ENCODE measurements at places on chromosomes 12 and 14.
A peak's percentile ranks its signal among the peaks of the same experiment; 100 is the strongest.

- H3K27ac ChIP-seq: no peak overlapping the region
- no peaks in the 10 kb centered on the region for H3K27me3 ChIP-seq
- no peaks in the 10 kb centered on the region for H3K4me1 ChIP-seq
Observed at GRCh38 chr12:73731658-73732057, 806.0 kb upstream of the ATXN7L3B start.

GRCh38 chr12:5059358-5059757 lies 15.7 kb downstream of the KCNA5 start:
- H3K36me3 ChIP-seq: no peaks in the 10 kb centered on the region
- no peak for DNase-seq
- no peak overlapping the region for H3K27ac ChIP-seq
- H3K4me3 ChIP-seq: no peak overlapping the region
- no peaks in the 10 kb centered on the region for H3K4me1 ChIP-seq

DNA sequence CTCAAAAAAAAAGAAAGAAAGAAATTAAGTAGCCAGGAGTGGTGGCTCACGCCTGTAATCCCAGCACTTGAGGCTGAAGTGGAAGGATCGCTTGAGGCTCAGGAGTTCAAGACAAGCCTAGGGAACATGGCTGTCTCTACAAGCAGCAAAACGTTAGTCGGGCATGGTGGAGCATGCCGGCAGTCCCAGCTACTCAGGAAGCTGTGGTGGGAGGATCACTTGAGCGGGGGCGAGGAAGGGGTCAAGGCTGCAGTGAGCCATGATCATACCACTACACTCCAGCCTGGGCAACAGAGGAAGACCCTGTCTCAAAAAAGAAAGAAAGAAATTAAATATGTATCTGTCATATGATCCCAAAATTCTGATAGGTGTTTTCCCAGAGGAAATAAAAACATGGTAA lies 5.3 kb downstream of the RAD52 start:
- peaks cover 40% of the 10 kb centered on the region for H3K36me3 ChIP-seq
- H3K4me1 ChIP-seq: peaks cover 35% of the 10 kb centered on the region
- no peaks in the 10 kb centered on the region for H3K27me3 ChIP-seq
- H3K4me3 ChIP-seq: no peak overlapping the region
- DNase-seq: no peak
- peak overlapping the region; percentile 41 for H3K27ac ChIP-seq

- no peak overlapping the region for H3K27ac ChIP-seq
- no peaks in the 10 kb centered on the region for H3K27me3 ChIP-seq
- H3K4me1 ChIP-seq: no peaks in the 10 kb centered on the region
- H3K36me3 ChIP-seq: peaks cover 18% of the 10 kb centered on the region
- DNase-seq: no peak
Observed at GRCh38 chr14:72961579-72962335, 35.5 kb downstream of the DCAF4 start.

- no peaks in the 10 kb centered on the region for H3K27me3 ChIP-seq
- H3K27ac ChIP-seq: peak overlapping the region; percentile 91
- DNase-seq: no peak
Observed at GRCh38 chr14:23556700-23557440, 799 bp downstream of the THTPA start.

DNA sequence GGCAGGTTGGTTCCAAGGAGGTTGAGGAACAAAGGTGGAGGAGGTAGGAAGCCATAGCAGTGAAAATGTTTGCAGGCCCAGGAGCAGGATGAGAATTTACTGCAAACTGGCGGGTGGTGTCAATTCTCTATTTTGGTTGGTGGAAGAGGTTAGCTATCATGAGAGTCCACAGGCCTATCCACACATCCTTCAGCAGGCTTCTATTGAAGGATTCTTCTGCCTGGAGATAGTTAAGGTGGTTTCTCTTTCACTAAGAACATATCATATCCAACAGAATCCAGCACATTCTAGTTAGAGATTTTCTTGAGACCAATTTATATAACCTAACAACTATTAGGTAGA lies 68.9 kb upstream of the DYRK2 start:
- peak overlapping the region; percentile 82 for H3K27ac ChIP-seq
- no peaks in the 10 kb centered on the region for H3K27me3 ChIP-seq
- H3K4me3 ChIP-seq: peak overlapping the region; percentile 55
- DNase-seq: no peak
- peaks cover 58% of the 10 kb centered on the region for H3K4me1 ChIP-seq

DNA sequence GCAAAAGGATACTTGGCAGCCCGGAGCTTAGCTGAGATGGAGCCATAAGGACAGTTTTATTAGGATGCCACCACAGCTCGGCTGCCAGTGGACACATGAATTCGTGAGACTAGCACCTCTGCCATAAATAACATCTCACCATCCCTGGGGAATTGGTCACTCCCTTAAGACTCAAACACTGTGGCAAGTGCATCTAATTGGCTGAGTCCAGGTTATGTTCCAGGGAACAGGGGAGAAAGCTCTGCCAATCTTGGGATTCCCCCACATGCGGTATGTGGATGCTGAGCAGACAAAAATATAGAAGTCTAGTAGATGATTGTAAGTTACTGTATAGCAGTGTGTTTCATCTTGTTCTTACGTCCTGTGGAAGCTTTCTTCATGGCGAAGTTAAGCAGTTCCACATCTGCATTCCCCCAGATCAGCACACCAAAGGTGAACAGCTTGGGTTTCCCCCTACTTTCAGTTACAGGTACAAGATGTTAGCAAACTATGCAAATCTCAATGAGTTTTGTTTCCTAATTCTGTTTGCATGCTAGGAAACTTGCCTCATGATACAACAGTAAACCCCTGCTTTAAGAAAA lies 131.1 kb downstream of the ETV6 start:
- H3K27me3 ChIP-seq: no peaks in the 10 kb centered on the region
- H3K4me1 ChIP-seq: peaks cover 18% of the 10 kb centered on the region
- no peak overlapping the region for H3K27ac ChIP-seq
- DNase-seq: no peak
- H3K36me3 ChIP-seq: peaks cover 6% of the 10 kb centered on the region
- H3K4me3 ChIP-seq: no peak overlapping the region

- H3K4me1 ChIP-seq: peaks cover 1% of the 10 kb centered on the region
- DNase-seq: no peak
- peaks cover 6% of the 10 kb centered on the region for H3K36me3 ChIP-seq
- no peak overlapping the region for H3K4me3 ChIP-seq
- H3K27ac ChIP-seq: no peak overlapping the region
- H3K27me3 ChIP-seq: no peaks in the 10 kb centered on the region
Observed at GRCh38 chr12:88132392-88132791, 9.5 kb downstream of the CEP290 start.

- H3K4me1 ChIP-seq: no peaks in the 10 kb centered on the region
- no peak for DNase-seq
- no peak overlapping the region for H3K4me3 ChIP-seq
- H3K36me3 ChIP-seq: peaks cover 2% of the 10 kb centered on the region
- no peak overlapping the region for H3K27ac ChIP-seq
- H3K27me3 ChIP-seq: peaks cover 65% of the 10 kb centered on the region
Observed at GRCh38 chr12:2482938-2483660, 311.7 kb upstream of the FKBP4 start.

DNA sequence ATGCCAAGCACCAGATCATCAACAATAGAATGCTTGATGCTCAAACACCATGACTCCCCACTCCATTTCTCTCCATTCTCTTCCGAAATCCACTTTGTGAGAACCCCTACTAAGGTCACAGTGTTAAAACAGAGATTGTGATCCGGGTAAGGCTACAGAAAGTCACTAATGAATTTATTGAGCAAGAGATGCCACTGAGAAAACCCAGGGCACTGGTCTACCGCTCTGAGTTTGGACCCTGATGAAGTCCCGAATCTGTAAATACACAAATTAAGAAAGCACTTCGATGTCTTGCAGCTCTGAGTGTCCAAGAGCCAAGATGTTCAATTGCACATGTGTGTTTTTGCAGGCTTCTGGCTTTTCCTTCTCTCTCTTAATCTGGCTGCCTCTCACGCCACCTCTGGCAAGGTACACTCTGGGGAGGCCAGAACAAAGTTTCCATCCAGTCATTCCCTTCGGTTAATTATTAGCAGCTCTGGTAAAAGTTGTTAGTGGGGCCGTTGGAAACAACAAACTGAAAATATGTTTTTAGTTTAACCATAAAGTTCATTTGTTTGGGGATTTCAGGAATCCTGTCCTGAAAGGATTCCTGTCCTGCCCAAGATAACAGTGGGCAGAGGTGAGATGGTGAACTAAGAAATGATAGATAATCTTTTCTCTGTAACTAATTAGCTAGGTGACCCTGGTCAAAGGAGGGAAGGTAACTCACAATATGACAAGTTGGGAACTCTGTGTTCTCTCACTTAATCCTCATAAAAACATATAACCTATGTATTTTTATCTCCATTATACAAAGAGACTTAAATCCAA lies 75.4 kb downstream of the BTG1 start:
- H3K27ac ChIP-seq: no peak overlapping the region
- DNase-seq: no peak
- H3K4me3 ChIP-seq: no peak overlapping the region
- H3K36me3 ChIP-seq: peaks cover 7% of the 10 kb centered on the region

GRCh38 chr12:57497223-57498131 lies 9.6 kb downstream of the MARS1 start:
- H3K27me3 ChIP-seq: no peaks in the 10 kb centered on the region
- no peak for DNase-seq
- no peak overlapping the region for H3K4me3 ChIP-seq
- peaks cover 10% of the 10 kb centered on the region for H3K4me1 ChIP-seq

DNA sequence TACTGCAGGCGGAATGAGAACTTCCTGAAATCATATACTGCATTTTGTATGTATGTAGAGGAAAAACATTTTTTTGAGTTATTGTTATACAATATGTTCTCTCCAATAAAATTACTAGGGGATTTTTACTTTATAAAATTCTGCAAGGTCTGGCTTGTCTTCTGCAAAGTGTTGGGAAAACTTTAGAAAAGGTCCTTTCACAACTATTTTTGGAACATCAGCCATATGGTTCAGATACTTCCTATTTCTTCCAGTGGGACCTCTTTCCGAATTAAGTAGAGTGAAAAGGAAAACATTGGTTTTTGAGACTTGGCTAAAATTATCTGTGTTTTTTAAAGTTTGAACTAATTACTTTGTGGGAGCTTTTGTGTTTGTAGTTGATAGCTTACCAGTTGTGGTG lies 52.7 kb downstream of the DAAM1 start:
- DNase-seq: no peak
- peaks cover 2% of the 10 kb centered on the region for H3K36me3 ChIP-seq
- H3K4me1 ChIP-seq: peaks cover 8% of the 10 kb centered on the region
- H3K27me3 ChIP-seq: no peaks in the 10 kb centered on the region

DNA sequence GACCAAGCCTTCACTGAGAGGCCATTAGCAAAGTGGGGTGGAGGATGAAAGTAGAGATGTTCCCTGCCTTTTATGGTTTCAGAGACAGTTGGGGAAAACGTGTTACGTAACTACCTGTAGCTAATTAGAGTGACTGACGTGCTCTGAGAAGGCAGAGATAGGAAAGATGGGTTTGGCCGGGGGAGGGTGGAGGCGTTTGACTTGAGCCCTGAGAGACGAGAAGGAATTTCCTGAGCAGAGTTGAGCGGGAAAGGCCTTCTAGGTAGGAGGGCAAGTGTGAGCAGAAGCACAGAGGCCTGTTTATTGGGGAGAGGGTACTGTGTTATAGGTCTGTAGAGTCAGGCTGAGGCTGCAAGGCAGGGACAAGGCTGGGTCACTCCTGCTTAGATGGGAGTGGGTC lies 8.6 kb downstream of the TUNAR start:
- H3K36me3 ChIP-seq: no peaks in the 10 kb centered on the region
- H3K27me3 ChIP-seq: peaks cover 45% of the 10 kb centered on the region
- DNase-seq: no peak
- no peaks in the 10 kb centered on the region for H3K4me1 ChIP-seq
- H3K27ac ChIP-seq: no peak overlapping the region

DNA sequence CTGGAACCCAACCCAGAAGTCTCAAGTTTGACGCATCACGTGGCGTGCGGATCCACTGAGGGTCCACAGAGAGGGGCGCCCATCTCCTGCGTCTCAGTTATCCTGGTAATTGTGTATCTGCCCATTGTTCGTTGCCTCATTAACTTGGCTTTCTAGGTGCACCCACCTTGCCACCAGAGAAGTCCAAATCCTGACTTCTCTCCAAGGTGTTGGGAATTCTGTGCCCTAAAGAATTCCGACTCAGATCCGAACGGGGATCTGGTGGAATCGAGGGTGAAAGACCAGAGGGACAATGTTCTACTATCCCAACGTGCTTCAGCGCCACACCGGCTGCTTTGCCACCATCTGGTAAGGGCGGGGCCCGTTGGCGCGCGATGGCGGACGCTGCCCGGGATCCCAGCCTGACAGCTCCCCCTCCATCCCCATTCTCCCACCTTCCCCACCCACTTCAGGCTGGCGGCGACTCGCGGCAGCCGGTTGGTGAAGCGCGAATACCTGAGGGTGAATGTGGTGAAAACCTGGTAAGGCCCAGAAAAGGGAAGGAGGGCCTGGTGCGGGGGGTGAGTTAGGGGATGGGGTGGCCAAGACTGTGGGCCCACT lies 481 bp downstream of the REC8 start:
- H3K36me3 ChIP-seq: peaks cover 33% of the 10 kb centered on the region
- H3K27ac ChIP-seq: peak overlapping the region; percentile 90
- DNase-seq: no peak
- H3K4me3 ChIP-seq: peak overlapping the region; percentile 90

- H3K4me1 ChIP-seq: peaks cover 4% of the 10 kb centered on the region
- H3K27me3 ChIP-seq: peaks cover 10% of the 10 kb centered on the region
Observed at GRCh38 chr14:103348154-103348553, 14.1 kb downstream of the EIF5 start.

- peaks cover 59% of the 10 kb centered on the region for H3K27me3 ChIP-seq
- H3K4me3 ChIP-seq: no peak overlapping the region
- H3K36me3 ChIP-seq: no peaks in the 10 kb centered on the region
- peaks cover 5% of the 10 kb centered on the region for H3K4me1 ChIP-seq
- DNase-seq: no peak
Observed at GRCh38 chr12:93164103-93164880, 213.4 kb upstream of the NUDT4 start.

DNA sequence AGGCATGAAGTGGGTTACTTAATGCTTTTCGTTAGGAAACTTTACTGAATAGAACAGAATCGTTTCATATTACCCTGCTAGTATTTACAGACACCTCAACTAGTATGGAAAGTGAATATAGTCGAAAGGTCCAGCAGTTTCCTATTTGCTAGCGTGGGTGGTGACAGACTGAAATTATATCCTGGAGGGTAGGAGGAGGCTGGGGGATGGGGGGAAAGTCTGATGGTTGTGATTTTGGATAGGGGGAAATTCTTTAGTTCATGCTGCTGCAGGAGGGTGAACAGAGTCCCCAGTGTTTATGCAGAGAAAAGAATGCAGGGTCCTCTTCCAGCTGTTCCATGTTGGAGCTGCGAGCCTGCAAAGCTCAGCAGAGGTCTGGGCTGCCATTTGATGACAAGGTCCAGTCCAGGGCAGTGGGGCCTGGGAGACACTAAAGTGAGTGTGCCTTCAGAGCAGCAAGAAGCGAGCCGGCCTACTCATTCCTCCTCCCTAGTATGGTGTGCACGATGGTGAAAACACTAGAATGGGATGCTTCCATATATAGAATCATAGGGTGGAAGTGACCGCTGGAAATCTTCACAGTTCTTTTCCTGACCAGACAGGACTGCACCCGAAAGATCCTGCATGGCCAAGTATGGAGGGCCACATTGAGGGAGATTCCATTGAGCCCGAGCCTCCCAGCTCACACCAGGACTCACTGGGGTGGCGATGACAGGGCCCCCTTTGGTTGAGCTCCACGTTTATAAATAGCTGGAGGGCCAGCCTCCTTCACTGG lies 2.1 kb downstream of the SAMD4A start:
- peak overlapping the region; percentile 93 for H3K4me3 ChIP-seq
- peaks cover 11% of the 10 kb centered on the region for H3K4me1 ChIP-seq
- H3K27ac ChIP-seq: no peak overlapping the region

Measured in central memory CD8-positive, alpha-beta T cell (primary cell).